ENCODE measurements at places on chromosomes 4 and X.

- no peak for DNase-seq
These were observed 53.8 kb upstream of the TRPC5OS start for GRCh38 chrX:111822191-111822590.

- no peak for DNase-seq
These were observed 27.0 kb upstream of the PDGFC start for GRCh38 chr4:156998500-156999174.

DNA sequence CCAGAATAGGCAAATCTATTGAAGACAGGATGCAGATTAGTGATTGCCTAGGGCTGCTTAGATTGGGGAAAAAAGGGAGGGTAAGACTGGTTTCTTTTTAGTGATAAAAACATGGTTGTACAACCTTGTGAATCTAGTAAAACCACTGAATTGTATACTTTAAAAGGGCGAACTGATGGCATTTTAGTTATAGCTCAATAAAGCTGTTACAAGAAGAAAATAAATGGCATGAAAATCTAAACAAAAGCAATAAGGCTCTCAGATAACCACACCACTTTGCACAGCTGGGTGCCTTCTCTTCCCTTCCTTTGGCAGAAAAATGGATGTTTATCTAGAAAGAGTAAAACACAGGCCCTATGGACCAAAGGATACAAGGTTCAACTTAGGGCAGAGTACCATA, 69.6 kb downstream of the F9 start:
- no peak for DNase-seq

GRCh38 chrX:13298836-13299235, 21.0 kb downstream of the ATXN3L start:
- no peak for DNase-seq

DNA sequence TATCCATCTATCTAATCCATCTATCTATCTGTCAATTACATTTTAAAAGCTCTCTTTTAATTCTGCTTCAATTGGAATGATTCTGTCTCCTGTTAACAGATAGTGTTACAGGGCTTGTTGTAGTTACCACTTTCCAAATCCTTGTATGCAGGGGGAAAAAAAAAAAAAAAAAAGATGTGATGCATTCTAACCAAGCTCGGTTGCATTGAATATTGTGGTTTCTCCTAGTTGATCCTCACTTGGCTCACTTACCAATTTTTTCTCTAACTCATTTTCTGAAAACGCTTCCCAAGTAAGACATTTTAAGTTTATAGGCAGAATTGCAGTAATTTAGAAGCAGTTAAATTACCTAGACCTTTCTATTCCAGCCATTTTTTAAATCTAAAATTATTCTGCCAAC, 327.9 kb upstream of the PITX2 start:
- no peak for DNase-seq

DNA sequence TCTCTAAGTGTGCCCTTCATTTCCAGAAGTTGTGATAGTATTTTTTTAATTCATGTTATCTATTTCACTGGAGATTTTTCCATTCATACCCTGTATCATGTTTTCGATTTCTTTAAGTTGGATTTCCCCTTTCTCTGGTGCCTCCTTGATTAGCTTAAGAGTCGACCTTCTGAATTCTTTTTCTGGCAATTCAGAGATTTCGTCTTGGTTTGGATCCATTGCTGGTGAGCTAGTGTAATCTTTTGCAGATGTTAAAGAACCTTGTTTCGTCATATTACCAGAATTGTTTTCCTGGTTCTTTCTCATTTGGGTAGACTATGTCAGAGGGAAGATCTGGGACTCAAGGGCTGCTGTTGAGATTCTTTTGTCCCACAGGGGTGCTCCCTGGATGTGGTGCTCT, 9.1 kb upstream of the SH3BP2 start:
- DNase-seq: no peak

DNA sequence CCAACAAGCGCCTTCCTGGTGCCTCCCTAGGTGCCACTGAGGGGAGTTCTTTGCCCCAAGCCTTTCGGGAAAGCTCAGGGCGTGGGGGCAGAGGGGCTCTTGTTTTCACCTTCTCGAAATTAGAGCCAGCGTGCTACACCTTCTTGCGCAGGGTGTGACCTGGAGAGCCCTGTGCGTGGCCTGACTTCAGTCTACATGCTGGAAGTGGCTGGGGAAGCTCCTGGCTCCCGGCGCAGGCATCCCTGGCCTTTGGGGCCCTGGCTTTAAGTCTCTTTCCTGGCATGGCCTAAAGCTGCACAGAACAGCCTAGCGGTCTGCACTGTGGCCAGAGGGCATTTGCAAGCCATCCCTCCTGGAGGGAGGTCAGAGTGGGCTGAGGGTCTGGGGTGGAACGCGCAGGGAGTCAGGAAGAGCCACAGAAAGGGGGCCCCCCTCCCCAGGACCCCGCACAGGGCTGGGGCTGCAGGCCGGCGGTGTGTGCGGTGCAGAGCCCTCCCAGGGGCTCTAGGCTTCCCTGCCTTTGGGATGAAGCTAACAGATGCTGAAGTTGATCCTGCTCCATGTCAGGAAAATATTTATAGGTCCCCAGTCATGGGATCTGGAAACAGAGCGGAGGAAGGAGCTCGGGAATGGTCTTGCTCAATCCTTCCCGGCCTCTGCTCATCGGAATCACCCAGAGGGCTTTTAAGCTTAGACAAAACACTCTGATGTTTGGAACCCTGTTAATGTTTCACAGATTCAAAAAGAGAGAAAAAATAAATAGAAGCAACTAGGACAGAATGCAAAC, 781 bp upstream of the SPON2 start:
- DNase-seq: peak; percentile 61

- no peak for DNase-seq
These were observed 54.6 kb downstream of the FNIP2 start for GRCh38 chr4:158823461-158823873.

DNA sequence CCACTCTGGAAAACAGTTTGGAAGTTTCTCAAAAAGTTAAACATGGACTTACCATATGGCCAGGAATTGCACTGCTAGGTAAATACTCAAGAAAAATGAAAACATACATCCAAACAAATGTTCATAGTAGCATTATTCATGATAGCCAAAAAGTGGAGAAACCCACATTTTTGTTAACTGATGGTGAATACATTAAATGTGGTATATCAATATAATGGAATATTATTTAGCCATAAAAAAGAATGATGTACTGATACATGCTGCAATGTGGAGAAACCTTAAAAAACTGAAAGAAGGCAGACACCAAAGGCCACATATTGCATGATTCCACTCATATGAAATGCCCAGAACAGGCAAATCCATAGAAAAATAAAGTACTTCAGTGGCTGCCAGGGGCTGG, 79.1 kb downstream of the SHROOM3 start:
- no peak for DNase-seq

GRCh38 chr4:147480891-147481576, at the start of gene EDNRA:
EDNRA (plus strand) TSS chr4:147481097; CDS start chr4:147485682, 4,585 bp downstream.
- DNase-seq: peak; percentile 79

- DNase-seq: peak; percentile 35
These were observed 208.3 kb upstream of the JADE1 start for GRCh38 chr4:128600996-128601871.

DNA sequence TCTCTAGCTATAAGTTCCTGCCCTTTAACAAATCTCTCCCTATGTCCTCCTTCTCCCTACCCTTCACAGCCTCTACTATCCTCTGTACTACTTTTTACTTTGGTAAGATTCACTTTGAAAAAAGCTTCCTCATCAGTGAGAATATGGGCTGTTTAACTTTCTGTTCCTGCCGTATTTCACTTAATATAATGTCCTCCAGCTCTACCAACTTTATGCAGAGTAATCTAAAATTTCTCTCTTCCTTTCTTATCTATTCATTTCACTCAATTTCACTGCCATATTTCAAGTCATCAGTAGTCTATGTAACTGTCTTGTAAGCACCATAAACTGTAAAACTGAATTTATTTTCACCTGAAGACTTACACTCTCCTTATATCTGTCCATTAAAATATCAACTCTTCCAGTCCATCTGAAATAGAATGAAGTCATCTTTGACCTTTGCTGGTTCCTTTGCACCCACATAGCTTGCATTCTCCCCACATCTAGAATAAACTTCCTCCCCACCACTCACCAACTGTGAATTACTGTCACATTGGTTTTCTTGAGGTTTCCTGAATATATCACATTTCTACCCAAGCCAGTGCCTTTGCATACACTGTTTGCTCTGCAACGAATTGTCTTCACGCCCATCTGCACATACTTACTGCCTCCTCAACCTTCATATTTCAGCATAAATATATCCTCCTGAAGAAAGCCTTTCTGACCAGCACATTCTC, 54.6 kb downstream of the ARAP2 start:
- no peak for DNase-seq

GRCh38 chr4:52684896-52685295, 25.8 kb upstream of the USP46 start:
- no peak for DNase-seq

DNA sequence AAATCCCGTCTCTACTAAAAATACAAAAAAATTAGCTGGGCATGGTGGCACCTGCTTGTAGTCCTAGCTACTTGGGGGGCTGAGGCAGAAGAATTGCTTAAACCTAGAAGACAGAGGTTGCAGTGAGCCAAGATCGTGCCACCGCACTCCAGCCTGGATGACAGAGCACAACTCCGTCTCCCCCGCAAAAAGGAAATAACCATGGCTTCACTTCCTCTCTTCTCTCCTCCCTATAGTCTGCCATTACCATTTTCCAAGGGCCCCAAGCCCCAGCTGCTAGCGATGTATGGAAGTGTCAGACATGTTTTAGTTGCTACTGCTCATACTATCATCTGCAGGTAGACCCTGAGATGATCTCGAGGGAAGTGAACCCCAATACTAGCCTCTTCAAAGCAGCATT, 177.3 kb upstream of the FAM9B start:
- DNase-seq: no peak

DNA sequence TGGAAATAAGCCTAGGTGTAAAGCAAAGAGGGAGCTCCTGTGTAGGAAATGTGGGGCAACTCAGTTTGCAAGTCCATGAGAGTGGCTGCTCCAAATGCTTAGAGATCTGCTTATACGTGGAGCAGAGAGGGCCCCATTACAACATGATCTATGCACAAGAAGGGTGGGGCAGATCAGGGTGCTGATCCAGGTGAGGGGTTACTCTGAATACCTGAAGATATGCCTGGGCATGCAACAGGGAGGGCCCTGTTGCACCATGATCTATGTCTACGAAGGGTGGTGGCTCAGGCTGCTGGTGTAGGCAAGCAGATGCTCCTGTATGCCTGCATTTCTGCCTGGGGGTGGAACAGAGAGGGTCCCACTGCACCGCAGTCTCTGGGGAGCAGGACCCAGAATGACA, 1121.2 kb downstream of the RAPGEF2 start:
- no peak for DNase-seq

DNA sequence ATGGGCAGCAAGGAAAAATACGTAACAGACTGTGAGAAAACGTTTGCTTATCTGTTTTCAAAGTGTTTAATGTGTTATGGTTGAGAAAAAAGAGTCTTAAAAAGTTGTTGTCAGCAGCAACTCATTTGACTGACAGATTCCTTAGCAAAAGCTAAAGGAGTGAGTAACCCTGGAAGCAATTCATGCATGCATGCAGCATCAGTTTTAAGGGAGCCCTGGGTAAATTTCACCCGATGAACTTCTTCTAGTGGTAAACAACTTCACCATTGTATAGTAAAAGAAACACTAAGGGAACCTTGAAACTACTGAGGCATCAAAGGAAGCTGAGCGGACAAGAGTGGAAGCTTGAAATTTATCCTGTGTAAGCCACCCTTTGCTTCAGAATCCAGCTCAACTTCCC, 583.2 kb upstream of the INTU start:
- no peak for DNase-seq

DNA sequence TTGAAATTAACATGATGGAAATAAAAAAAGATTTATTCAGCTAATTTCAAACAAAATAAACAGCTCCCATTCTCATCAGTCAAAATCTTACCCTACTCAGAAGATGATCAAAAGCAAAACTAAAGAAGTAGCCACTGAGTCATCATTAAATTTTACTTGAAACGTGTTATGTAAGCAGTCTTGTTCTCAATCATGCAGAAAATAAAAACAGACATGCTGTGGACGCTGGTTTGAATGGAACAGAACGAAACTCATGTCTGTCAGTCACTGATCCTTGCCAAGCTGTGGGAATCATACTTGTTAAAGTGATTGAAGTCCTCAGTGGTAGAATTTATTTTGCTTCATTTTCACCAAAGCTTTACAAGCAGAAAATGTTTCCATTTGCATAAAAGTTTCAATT, 77.2 kb upstream of the TLR3 start:
- DNase-seq: peak; percentile 77

DNA sequence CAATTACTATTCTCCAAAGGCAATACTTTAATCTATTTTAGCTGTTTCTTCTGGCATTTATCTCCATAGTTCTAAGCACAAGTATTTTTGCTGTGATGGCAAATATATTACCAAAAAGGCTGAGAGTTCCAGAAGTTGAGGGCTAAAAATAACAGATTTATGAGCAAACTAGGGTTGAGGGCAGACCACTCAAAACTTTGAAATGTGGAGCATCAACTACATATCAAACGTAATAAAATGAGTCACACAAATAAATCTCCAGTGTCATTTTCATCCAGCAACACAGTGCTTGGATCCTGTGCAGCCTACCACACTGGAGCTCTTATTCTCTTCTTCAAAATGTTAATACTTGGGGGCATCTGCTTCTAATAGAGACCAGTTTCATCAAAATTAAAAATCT, 163.9 kb downstream of the HS3ST1 start:
- no peak for DNase-seq
